ENCODE measurements at places on chromosomes 2 and 18. TPM values are rescaled to one million over a fixed set of nuclear protein-coding genes. Genes with fewer than 3 reads are reported as not detected.

Gene CCDC178
- total RNA-seq: 0.74 TPM

Gene TUBB8B
- total RNA-seq: not detected

Gene COL3A1
- total RNA-seq: 1,124 TPM

Gene COLEC12
- 61.3 TPM for total RNA-seq

Gene REG3G
- 0.33 TPM for total RNA-seq

Gene E2F6
- total RNA-seq: 14.2 TPM

Gene MORN2
- 19.7 TPM for total RNA-seq

Gene ANKRD62
- total RNA-seq: not detected

Gene ABCG8
- total RNA-seq: not detected

Gene GPR155
- 6.2 TPM for total RNA-seq

Gene LOXHD1
- not detected for total RNA-seq

Gene SLC11A1
- 0.39 TPM for total RNA-seq

Gene TCF23
- total RNA-seq: not detected

Gene GKN1
- 1.7 TPM for total RNA-seq

Gene IL36RN
- total RNA-seq: 12.0 TPM

Gene CFAP65
- 2.1 TPM for total RNA-seq

Gene TXNL1
- 78.0 TPM for total RNA-seq

Gene ZNF397
- 25.7 TPM for total RNA-seq

Gene REG3A
- 4.0 TPM for total RNA-seq
